ENCODE measurements at places on chromosomes 12 and 14.

DNA sequence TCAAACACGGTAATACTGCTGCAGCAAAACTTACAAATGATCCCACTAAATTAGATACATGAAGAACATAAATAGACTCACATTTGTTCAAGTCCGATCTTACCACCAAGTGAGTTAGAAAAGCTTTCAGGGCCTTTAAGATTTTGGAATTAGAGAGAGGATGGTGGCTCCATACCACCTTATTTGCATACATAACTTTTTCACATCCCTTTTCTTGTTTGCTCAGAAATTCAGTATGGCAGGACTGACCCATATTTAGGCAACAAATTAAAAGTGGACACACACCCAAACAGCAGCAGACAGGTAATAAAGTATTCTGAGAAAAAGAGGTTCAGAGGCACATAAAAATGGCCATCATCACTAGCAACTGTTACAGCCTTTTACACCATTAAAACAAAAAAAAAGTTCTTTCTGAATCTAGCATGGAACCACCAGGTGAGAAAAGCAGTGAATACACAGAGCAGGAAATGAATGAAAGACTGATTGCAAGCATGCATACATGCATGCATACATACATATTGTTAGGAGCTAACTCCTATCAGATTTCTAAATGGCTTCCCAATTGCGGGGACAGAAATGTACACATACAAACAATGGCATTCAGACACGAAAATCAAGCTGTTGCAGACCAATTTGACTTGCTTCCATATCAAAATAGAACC lies 23.3 kb downstream of the STXBP6 start:
- no peak for DNase-seq

DNA sequence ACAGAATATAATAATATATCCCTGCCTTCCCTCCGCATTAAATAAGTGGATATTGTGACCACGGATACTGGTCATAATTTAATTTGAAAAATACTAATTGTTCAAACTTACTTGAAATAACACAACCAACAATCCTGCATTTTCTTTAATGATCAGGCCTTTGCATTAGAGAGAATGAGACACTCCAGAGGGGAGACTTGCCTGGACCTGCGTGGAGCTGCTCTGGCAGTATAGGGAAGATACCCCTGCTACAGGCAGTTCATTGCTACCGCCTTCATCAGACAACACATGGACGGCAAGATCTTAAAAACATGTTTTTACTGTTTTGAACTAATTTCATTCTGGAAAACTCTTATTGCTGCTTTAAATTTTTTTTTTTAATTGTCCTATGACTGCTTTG lies 211.0 kb upstream of the FAR2 start:
- no peak for DNase-seq

- DNase-seq, result no peak
Measured at GRCh38 chr12:29889737-29890136, 106.0 kb upstream of the TMTC1 start.

DNA sequence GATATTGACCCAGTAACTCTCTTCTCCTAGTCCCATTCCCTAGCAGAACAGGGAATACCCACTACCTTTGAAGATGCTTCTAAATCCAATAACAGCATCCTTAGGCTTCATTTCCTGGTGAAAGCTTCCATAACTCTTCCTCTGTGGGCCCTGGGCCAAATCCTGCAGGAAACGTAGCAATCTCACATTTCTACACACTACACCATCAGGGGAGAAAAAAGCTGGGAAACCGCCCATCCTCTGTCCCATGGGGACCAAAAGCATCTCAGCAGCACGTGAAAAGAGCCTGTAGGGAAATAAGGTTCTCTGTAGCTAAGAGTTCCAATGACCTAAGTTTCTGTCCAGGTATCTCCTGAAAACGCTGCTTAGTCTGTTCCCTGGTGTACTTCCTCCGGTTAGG lies 340.2 kb downstream of the DPF3 start:
- no peak for DNase-seq

- no peak for DNase-seq
Measured at GRCh38 chr14:75513911-75514672, 8.2 kb upstream of the BATF start.

DNA sequence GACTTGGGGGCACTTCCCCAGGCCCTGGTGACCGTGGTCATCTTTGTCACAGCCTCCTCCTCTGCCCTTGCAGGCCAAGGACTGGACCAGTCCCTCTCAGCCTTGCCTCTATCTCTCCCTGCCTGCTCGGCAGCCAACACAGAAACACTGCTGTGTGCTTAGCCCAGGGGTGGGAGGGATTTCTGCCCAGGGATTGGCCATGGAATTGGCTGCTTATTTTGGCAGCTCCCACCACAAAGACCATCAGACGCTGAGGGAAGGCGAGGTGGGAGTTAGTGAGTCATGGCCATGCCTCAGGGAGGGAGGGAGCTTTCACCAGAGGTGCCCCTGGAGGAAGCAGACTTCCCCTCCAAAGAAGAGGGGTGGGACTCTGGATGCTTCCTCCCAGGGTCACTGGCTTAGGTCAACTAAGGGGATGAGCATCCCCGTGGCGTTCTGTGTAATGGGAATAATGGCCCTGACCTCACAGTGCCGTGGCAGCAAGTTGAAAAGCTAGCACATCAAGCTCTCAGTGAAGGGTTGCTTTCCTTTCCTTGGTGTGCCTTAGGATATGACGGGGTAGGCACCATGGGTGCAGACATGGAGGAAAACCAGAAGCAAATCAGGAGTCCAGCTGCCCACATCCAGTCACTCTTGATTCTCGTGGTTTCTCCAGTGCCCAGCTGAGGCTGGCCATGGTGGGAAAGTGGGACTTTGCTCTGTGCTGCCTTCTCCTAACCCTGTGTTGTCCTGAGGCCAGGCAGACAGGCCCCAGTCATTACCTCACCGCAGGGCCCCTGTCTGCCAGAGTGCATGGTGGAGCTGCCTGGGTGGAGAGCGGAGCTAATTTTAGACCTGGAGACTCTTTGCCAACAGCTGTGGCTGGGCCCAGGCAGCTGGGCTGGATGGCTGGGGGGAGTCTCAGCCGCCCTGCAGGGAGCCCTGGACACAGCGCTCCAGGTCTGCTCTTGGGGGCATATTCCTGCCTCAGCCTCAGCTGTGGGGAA lies 21.4 kb downstream of the B4GALNT3 start:
- DNase-seq, result no peak

DNA sequence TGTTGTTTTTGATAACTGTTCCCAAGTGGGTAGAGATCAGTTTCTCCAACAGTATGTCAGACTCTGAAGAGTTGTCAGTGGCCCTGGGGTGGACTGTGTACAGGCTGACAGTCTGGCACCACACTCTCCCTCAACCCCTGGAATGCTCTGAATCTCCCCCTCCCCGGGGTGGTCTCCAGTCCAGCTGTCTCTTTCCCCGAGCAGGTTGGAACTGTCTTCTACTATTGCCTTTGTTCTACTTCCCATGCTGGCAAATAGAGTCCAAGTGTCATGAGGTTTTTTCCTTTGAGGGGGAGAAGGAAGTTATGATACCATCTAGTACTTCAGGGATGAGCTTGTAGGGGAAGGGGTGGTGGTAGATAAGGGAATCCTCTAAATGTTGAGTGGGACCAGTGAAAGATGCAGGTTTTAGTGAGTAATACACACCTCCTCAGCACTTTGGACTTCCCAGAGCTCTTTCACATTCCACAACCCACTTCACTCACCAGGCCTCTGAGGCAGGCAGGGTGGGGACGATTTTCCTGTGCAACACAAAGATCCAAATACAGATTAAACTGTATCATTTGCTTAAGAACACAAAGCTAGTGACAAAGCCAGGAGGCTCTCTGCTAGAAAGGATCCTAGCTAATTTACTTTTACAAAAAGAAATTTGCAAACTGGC lies 170.7 kb upstream of the GZMB start:
- DNase-seq, result no peak

DNA sequence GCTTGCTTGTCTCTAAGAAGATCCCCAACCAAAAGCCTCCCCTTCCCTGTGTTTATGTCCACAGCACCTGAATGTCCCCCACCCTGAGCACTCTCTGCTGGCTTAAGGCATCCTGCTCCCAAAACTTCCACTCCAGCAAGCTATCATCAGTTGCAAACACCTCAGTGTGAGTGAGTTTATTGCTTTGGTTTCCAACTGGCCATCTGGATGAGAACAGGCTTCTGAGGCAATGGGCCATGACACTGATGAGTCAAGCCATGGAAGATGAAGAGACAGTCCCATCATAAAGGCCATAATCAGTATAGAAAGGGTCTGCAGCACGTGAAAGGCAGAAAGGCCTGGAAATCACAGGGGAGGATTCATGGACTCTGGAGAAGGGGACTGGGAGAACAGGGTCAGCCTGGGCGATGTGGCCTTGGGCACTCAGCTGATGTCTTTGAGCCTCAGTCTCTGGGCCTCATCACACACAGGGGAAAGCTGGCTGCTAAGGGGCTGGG lies 12.8 kb downstream of the CMKLR1 start:
- DNase-seq, result no peak

GRCh38 chr14:97453991-97454390 lies 656.8 kb downstream of the VRK1 start:
- DNase-seq, result no peak

DNA sequence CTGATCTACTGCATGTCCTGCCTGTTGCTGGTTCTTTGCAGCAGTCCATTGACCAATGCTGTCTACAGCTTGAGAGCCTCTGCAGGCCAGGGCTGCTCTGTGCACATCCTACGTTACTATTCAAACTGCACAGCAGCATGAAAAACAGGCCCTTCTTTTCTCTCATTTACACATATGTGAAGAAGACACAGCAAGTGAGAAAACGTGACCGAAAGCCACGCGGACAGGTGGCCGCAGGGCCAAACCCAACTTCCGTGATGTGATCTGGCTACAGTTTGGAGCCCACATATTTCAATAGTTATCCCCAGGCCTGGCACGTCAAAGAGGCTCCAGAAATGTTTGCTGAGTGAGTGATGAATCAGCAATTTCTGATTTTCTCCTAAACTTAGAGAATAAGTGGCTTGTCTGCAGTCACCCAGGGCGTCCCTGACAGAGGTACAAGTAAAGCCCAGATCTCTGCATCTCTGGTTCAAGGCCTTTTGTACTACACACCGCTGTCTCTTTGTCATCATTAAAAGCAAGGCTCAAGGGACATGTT lies 17.9 kb upstream of the TCL1B start:
- no peak for DNase-seq

GRCh38 chr12:50157259-50157658 lies 9.9 kb downstream of the CERS5 start:
- DNase-seq, result no peak

DNA sequence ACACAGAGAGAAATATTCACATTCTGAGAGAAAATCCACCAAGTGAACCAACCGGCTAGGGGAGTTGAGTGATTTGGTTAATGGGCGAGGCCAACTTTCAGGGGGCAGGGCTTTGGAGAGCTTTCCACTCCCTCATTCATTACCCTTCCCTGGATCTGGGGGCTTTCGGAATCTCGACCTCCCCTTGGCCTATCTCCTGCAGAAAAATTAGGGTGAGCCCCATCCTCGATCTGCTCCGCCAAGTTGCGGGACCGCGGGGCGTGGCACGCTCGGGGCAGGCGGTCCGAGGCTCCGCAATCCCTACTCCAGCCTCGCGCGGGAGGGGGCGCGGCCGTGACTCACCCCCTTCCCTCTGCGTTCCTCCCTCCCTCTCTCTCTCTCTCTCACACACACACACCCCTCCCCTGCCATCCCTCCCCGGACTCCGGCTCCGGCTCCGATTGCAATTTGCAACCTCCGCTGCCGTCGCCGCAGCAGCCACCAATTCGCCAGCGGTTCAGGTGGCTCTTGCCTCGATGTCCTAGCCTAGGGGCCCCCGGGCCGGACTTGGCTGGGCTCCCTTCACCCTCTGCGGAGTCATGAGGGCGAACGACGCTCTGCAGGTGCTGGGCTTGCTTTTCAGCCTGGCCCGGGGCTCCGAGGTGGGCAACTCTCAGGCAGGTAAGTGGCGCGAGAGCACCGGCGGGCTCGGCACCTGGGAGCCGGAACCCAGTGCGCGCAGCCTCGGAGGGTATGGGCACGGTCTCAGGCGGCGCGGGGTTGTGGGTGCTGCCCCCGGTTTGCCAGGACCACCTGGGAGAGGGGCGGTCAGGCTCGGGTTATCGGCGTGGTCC lies at the start of gene ERBB3:
TSS of gene ERBB3 (plus strand) at position 443 of the 833 bp plus-strand sequence. CDS start at position 579, 136 bp downstream.
- DNase-seq, result no peak

GRCh38 chr12:92886131-92886530 lies 43.0 kb downstream of the EEA1 start:
- DNase-seq, result no peak

- DNase-seq, result no peak
Measured at GRCh38 chr14:90087433-90087832, 25.6 kb downstream of the KCNK13 start.

DNA sequence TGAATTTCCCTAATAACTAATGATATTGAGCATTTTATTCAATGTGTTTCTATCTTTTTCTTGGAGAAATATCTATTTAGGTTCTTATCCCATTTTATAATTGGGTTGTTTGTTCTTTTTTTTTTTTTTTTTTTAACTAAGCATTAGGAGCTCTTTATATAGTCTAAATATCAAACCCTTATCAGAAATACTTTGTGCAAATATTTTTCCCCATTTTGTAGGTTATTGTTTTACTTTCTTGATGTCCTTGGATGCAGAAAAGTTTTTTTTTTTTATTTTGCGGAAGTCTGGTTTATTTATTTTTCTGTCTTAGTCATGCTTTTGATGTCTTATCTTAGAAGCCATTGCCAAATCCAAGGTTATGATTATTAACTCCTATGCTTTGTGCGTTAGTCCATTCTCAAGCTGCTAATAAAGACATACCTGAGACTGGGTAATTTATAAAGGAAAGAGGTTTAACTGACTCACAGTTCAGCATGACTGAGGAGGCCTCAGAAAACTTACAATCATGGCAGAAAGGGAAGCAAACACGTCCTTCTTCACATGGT lies 434.3 kb upstream of the TBX3 start:
- no peak for DNase-seq

GRCh38 chr14:69142101-69142500 lies 10.8 kb downstream of the DCAF5 start:
- no peak for DNase-seq

DNA sequence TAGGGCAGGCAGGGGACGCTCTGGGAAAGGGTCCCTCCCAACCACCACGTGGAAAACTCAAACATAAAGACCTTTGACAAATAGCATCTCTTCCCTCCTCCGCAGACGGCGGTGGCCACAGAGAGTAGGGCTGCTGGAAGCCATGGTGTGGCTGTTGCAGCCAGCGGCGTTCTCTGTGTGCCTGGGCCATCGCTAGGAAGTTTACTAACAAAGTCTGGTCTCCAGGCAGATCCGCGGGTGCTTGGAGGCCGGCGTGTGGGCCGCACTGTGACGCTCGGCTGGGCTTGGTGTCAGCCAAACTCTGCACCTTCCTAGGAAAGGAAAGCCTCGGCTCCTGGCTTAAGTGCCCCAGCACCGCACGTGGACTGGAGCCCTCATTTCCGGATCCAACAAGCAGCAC lies 65.6 kb downstream of the CCDC88C start:
- no peak for DNase-seq

All from cerebellar nuclear complex (tissue), 1 donor.